ENCODE measurements at places on chromosomes 6 and 20.

DNA sequence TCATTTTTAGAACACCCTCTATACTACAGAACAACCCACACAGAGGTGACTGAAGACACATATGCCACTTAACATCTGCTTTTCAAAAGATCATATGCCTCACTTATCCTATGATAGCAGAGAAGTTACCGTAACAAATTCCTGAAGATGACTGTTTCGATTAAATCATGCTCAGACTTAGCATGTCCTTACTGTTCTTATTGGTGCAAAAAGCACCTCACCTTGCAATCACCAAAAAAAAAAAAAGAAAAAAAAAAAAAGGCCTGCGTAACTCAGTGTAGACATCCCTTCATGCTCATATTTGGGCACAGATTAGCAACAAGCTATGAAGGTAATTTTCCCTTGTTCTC is 17.7 kb upstream of the DST start:
- no peak for DNase-seq

DNA sequence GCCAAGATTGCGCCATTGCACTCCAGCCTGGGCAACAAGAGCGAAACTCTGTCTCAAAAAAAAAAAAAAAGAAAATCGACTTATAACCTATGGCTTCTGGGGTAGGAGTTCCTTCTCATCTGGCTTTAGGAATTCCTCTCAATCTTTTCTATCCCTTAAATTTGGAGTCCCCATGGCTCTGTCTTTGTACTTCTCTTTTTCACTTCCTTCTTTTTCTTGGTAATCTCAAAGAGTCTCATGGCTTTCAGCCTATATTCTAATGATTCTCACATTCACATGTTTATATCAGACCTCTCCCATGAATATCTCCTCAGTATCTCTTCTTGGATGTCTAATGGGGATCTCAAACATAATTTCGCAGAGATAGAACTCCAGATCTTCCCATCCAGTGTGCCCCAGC is 42.8 kb upstream of the RALGAPA2 start:
- DNase-seq: no peak

DNA sequence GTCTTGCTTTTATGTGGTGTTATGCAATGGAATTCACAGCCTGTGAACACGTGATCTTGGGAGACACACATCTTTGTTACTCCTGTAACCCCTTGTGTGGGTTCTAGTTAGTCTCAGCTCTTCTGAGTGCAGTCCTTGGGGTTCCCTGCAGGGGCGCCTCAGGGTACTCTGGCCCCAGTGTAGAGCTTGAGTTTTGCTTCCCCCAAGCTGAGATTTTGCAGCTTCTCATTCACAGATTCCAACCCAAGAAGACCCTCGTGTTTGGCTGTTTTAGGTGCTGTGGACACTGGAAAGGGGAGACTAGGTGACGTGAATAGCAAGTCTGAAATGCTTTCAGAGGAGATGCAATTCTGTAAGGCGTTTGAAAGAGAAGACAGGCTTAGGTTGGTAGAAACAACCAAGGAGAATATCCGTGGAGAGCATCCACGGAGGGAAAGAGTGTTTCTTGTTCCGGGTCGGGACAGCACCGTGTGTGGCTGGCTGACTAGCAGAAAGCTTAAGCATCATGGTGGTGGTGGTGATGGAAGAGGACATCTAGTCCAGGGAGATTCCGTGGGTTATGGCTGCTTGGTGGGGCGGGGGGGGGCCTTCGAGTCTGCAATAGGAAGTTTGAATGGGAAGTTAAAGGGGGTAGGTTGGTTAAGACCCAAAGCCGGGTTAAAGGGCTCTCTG is 30.1 kb downstream of the DUSP22 start:
- DNase-seq: peak; percentile 0

GRCh38 chr20:62699296-62699695 is 9.3 kb upstream of the NTSR1 start:
- no peak for DNase-seq

- DNase-seq: no peak
Measured at GRCh38 chr6:19454721-19455392, 382.3 kb upstream of the ID4 start.

DNA sequence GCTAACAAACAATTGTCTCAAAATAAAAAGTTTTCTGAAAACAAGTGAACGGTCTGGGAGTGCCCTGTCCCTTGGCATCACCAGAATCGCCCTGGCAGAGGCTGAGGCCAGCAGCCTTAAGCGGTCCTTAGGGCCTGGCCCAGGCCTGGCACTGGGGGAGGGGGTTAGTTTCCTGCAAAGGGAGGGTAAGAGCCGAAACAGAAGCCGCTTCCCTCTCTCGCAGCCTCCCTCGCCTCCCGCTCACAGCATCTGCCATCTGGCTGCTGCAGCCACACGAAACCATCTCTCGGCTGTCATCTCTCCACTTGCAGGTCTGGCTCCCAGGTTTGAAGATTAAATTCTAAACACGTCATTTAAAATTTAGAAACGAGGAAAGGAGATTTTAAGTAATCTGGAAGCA is 31.5 kb downstream of the PMEPA1 start:
- no peak for DNase-seq

DNA sequence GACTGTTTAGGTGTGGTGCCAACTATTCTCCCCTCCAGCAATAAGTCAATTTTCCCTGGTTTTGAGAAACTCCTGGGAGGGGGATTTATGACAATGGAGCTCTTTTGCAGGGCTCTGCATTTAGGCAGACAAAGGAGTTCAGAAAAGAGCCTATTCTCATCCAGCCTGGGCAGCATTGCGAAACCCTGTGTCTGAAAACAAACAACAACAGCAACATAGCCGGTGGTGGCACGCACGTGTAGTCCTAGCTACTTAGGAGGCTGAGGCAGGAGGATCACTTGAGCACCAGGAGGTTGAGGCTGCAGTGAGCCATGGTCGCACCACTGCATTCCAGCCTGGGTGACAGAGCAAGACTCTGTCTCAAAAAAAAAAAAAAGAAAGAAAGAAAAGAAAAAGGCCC is 6.4 kb downstream of the CLPS start:
- no peak for DNase-seq

DNA sequence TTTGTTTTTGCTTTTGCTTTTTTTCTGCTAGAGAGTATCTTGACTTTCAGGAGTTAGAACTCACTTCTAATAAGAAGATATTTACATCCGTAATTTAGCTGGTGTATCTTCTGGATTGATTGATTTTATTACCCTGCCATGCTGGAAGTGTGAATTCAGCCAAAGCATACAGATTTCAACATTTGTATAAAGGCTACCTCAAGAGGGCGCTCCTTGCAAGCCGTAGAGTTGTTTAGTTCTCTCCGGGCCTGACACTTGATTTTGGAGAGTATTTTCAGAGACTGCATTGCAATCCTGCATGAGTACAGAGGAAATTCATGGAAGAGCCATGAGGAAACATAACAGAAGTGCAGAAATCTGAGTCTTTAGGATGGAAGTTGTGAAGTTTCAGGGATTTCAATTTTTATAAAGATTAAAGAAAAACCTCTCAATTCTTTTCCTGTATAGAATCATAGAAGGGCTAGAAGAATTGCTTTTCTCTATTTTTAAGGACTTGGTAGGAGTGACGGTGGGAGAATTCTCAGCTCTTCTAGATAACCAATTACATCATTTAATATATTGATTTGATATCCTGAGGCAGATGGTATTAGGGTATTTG is 66.7 kb upstream of the TIAM2 start:
- peak; percentile 16 for DNase-seq

- peak; percentile 57 for DNase-seq
Measured at GRCh38 chr20:4740774-4741431, 19.2 kb downstream of the PRND start.

GRCh38 chr20:47440857-47441773 is 60.6 kb upstream of the NCOA3 start:
- no peak for DNase-seq

GRCh38 chr6:16684896-16685554 is 76.2 kb downstream of the ATXN1 start:
- peak; percentile 43 for DNase-seq

DNA sequence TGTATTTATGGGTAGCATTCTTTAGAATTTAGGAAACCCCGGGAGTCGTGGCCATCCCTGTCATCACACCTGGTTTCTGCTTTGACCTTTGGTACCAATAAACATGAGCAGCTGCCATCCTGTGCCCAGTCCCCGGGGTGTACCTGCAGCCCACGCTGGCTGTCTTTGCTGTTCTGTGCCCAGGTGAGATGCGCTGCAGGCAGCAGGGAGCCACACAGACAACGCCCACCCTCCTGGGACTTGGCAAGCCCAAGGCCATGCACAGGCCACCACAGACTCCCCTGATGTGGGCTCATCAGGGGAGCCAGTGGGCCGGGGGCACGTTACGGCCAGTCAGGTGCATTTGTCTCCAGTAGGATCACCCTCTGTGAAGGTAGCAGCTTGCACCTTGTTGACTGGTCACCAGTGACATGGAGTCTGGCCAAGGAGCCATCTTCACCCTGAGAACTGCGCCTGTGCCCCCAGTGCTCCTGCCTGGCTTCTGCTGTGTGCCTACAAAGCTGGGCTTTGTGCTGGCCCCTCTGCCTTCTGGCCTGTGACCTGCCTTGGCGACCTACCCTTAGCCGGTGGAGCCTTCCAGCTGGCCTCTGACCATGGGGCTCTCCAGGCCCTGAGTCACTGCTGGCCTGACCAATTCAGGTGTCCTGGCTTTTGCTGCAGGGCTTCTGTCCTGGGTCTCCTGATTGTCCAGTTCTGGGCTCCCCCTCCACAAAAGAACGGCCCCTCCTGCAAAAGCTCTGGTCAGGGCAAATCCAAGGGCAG is 14.2 kb upstream of the UNC93A start:
- no peak for DNase-seq

GRCh38 chr6:72739368-72739779 is 117.5 kb downstream of the KCNQ5 start:
- DNase-seq: no peak
